ENCODE measurements at places on chromosomes 5 and 9.

GRCh38 chr9:105711867-105712266 is 17.5 kb downstream of the TMEM38B start:
- no peak for DNase-seq

DNA sequence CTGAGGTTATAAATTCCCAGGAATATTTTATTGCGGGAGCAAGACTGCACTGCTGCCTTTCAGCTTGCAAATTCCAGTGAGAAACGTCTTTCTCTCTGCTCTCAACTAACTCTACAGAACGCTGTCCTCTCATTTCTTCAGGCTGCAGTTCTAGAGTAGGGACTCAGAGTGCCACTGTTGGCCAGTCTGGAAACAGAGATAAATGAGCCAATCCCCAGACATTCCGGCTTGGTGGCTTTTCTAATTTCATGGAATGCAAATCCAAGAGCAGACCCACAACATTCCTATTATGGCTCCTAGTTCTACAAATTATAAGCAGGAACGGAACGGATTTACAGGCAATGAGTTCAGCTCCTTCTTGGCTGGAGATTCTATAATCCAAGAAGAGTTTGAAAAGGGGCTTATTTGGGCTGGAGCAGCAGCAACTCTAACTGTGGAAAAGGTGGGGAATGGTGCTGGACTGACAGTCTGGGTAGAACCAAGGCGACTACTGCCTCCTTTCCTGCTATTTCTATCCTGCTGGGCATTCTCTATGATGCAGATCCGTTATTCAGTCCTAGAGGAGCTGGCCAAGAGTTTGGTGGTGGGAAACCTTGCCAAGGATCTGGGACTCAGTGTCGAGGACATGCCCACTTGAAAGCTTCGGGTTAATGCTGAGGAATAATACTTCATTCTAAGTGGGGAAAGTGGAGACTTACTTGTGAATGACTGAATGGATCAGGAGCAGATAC is 9.3 kb downstream of the PCDHGA12 start:
- DNase-seq, result no peak

- no peak for DNase-seq
Measured at GRCh38 chr5:158056130-158056825, 197.3 kb upstream of the CLINT1 start.

- DNase-seq, result no peak
Measured at GRCh38 chr5:12845549-12846159, 941.4 kb upstream of the CTNND2 start.

GRCh38 chr9:122261469-122261881 is 3.2 kb downstream of the RBM18 start:
- peak; percentile 66 for DNase-seq

GRCh38 chr5:56698463-56699381 is 116.6 kb upstream of the MAP3K1 start:
- no peak for DNase-seq

GRCh38 chr9:110650991-110651411 is 17.6 kb upstream of the MUSK start:
- no peak for DNase-seq

DNA sequence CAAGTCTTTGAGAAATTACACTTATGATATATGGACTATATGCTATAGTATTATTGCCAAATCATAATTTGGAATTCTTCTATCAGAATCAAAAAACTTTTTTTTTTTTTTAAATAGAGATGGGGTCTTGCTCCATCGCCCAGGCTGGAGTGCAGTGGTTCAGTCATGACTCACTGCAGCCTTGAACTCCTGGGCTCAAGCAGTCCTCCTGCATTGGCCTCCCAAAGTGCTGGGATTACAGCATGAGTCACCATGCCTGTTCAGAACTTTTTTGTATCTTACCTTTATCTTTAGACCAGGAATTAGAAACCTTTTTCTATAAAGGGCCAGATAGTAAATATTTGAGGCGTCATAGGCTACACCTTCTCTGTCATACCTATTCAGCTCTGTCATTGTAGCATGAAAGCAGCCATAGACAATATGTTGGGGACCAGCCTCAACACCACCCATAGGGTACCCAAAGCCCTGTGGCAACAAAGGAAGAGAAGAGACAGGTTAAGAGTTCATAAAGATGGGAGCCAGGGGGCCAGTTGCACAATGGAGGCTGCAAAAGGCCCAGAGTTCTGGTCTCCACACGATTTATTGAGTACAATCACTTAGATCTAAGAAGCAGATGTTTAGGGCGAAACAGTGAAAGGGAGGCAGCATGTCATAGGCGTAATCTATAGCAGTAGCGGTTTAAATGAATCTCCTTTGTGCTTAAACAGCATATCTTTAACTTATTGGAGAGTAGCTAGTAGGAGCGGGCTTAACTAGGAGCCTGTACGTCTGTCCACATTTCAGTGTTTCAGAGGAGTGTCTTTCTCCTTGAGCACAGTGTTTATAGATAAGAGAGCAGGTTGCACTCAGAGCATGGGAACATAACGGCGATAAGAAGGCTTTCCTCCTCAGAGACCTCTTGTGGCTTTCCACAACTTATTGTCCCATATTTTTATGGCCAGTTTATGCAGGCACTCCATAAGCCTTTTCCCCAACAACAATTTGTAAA is 12.5 kb downstream of the ECM2 start:
- DNase-seq, result no peak

GRCh38 chr5:151146061-151146460 is 11.5 kb downstream of the ANXA6 start:
- no peak for DNase-seq

- DNase-seq, result no peak
Measured at GRCh38 chr5:81756016-81756415, 5.1 kb upstream of the SSBP2 start.

- DNase-seq, result no peak
Measured at GRCh38 chr9:100150214-100150613, 51.2 kb downstream of the INVS start.

- no peak for DNase-seq
Measured at GRCh38 chr9:116039893-116040292, 113.7 kb upstream of the PAPPA start.

DNA sequence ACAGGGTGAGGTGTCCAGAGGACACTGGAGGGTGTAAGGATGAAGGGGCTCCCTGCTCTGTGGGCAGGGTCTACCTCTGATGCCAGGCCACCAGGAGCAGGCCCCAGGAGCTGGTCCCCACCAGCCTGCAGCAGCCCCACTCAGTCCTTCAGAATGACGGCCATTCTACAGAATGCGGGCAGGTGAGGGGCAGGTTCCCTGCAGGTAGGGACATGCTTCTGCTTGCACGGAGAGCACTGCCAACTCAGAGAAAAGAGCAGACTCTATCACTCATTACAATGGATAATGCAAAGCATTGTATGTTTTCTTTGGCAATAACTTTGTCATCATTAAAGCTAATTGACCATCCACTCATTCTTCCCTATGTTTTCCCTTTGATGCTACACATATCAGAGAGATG is 39.0 kb downstream of the DDX31 start:
- no peak for DNase-seq

GRCh38 chr5:172795318-172795977 is 24.5 kb upstream of the DUSP1 start:
- no peak for DNase-seq

DNA sequence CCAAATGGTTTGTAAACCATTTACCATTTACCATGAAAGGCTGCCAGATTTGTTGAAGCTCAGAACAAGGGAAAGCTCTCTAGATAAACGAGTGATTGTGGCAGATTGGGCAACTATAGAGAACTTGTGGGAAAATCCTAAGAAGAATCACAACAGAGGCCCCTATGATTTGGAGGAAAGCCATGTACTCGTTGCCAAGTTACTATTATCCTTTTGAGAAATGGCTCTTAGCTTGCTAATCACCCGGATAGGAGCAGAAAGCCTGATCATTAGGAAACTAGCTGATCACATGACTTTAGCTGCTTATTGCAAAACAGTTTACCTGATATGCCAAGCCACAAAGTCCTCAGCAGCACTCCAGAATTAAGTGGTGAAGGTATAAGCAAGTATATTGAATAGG is 23.5 kb upstream of the ATG10 start:
- peak; percentile 95 for DNase-seq

GRCh38 chr5:158397278-158397677 is 538.3 kb upstream of the CLINT1 start:
- no peak for DNase-seq

GRCh38 chr5:155094455-155094854 is 80.9 kb downstream of the KIF4B start:
- no peak for DNase-seq

DNA sequence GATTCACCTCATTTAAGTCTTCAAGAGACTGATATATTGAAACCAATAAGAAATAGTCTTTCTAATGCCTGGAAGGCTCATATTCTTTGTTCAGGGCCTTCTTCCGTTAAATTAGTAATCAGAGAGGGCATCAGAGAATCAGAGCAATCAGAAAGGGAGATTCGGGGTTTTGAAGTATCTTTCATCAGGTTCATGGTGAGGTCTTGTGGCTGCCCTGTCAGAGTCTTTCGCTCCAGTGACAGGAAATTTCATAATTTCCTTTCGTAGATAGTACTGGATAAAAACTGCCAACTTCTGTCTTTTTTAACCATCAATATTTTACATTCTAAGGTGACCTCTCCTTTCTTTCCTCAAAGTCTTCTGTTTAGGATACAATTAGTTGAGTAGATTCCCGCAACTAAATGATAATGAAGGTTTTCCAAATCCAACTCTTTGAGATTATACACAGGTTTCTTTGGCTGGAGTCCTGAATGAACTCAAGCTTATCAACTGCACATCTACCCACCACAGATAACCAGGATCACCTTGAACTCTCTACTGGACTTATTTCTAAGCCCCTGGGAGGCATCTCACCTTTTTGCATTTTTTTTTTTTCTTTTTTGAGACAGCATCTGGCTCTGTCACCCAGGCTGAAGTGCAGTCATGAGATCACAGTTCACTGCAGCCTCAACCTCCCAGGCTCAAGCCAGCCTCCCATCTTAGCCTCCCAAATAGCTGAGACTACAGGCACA is 5.5 kb downstream of the IL31RA start:
- DNase-seq, result no peak
